ENCODE measurements at places on chromosomes 11 and 22.

- DNase-seq = no peak
Observed at GRCh38 chr11:6633422-6634408, 14.5 kb upstream of the TPP1 start.

DNA sequence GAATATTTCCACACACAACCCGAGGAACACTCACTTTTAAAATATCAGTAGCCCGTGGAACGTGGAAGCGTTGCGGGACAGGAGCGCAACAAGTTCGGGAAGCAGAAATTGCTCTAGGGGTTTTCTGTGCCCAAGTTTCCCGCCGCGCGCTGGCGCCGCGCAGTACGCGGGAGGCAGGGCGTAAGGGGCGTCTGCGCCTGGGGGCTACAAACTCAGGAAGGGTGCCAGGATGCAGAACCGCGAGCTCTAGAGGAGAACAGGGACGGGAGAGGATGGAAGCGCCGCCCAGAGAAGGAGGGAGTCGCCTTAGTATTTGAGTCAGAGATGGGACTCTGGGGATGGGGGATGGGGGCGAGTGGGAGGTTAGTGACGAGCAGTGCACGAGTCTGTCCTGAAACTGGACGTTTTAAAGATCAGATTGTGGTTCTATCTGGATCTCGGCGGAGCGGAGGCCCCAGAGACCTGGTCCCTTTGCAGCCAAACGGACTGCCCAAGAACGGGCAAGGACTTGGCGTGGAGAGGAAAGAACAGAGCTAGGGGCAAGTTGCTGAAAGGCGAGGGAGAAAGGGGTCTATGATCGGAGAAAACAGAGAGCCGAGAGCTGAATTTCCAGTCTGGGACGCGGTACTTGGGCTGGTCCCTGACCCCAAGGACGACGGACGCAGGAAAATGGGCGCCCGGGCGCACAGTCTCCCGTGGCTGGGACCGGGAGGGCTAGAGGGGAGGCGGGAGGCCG is 4.7 kb downstream of the BSX start:
- no peak for DNase-seq

GRCh38 chr11:122749005-122749687 is 89.2 kb upstream of the CRTAM start:
- no peak for DNase-seq

DNA sequence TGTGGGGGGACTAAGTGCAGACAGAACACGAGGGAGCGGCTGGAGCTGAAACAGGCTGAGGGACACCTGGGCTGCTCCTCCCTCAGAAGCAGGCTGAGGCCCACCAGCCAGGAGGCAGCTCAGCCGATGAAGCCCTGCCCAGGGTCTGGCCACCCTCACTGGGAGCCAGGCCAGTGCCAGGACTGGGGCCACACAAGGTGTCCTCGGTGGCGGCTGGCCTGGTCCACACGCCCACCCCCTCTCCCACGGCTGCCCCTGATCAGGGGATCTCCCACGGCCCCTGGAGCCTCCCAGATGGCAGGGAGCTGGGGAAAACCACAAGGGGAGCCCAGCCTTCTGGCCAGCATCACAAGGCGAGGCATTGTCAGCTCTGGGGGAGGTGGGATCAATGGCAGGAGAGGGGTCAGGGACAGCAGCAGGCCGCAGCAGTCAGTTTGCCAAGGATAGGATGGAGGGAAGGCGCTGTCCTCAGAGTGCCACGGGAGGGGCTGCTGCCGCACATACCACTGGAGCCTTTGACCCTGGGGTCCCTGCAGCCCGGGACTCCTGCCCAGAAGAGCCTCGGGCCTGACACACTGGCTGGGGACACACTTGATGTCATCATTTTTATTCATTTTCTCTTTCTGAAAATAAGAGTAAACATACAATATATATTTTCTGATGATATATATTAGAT is 11.7 kb upstream of the RASL10A start:
- no peak for DNase-seq

GRCh38 chr11:15947681-15948648 is 408.4 kb downstream of the SOX6 start:
- peak; percentile 81 for DNase-seq

GRCh38 chr11:124760205-124760652 is 1.9 kb downstream of the ESAM start:
- no peak for DNase-seq

DNA sequence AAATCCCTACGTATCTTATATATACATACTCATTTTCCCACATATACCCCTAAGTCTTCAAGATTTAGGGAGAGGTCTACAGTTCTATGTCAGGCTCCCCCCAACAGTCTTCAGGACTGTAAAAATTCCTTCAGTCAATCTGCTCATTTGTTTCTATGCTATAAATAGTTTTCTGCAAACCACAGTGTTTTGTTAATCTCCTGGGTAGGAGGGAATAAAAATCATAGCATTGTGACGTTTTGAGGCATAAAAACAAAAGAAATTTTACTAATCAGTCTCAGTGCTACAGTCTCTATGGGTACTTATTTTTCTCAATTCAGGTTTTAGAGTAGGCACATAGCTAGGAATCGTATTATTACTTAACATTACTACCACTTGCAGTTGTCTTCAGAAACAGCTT is 552.8 kb upstream of the LRRC4C start:
- DNase-seq = no peak

DNA sequence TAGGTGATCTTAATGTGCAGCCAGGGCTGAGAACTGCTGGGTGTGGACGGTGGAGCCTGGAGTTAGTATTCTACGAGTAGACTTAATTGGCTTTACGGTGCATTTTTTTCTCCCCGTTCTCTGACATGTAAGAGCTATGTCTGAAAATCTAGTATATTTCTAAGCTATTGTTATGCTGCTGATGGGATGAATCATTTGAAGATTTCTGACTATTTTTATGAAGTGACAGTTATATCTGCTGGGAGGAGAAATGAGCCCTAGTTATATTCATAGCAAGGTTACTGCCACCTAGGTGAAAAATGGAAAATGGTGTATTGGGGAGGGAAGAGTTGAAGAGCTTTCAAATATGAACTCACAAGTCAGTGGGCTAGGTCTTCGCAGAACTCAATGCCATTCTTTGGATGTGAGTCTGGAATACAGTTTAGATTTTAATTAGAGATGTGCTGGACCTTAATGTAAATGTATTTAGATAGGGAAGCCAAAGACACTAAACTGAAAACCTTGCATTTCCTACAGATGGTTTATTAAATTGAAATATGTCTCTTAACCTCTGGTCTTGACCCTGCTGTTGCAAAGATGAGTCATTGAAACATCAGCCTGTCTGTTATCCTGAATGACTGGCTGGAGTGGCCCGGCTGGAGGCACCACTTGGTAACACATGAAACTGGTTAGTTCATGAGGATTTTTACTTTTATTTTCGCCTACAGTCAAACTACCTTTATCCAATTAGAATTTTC is 293.7 kb downstream of the DDX10 start:
- DNase-seq = peak; percentile 16

GRCh38 chr22:17896586-17896985 is 122.3 kb upstream of the BID start:
- DNase-seq = no peak

DNA sequence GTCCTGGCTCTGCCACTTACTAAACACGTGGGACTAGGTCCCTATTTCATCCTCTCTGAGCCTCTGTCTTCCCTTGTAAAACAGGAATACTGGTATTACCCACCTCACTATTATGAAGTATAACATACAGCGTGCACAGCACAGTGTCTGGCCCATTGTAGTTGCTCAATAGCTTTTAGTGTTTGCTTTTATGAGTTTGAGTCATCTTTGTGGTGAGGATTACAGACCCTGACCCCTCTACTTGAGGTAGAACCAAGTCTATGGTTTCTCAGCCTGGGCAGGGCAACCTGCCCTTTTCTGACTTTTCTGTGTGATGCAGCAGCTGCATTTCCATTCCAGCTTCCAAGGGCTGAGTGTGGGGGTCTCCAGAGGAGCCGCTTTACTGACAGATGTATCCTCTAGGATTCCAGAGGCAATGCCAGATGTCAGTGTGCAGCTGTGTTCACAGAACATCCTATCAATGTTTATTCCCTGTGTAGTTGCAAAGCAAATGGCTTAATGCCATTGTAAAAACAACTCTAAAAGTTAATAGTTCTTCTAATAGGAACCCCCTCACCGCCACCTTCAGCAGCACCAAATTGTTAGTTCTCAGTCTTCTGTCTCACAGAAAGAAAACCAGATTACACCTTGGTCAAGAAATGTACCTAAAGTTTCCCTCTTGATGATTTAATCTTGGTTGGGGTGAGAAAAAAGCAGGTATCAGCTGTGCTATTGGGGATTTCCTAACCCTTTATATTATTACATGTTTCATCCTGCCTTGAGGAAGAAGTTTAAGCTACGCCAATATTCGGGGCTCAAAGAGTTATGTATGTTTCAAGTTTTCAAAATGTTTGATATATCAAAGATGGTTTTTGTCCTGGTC is 16.8 kb downstream of the PRR5L start:
- DNase-seq = peak; percentile 17

DNA sequence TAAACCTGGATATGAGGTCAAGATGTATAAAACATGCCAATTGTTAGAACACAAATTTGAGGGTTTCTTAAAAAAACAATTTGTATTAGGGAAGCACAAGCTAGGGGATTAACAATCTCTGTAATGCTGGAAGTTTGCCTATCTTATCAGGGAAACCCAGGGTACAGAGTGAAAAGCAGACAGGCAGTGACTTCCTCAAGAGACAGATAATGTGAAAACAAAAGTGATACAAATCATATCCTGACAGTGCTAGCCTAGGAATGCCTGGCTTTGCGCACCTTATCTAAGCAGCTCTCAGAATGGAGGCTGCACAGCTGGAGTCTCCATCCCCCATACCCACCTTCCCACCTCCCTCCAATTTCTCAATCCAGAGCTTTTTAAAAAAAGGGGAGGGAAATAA is 22.5 kb upstream of the RBX1 start:
- DNase-seq = no peak

DNA sequence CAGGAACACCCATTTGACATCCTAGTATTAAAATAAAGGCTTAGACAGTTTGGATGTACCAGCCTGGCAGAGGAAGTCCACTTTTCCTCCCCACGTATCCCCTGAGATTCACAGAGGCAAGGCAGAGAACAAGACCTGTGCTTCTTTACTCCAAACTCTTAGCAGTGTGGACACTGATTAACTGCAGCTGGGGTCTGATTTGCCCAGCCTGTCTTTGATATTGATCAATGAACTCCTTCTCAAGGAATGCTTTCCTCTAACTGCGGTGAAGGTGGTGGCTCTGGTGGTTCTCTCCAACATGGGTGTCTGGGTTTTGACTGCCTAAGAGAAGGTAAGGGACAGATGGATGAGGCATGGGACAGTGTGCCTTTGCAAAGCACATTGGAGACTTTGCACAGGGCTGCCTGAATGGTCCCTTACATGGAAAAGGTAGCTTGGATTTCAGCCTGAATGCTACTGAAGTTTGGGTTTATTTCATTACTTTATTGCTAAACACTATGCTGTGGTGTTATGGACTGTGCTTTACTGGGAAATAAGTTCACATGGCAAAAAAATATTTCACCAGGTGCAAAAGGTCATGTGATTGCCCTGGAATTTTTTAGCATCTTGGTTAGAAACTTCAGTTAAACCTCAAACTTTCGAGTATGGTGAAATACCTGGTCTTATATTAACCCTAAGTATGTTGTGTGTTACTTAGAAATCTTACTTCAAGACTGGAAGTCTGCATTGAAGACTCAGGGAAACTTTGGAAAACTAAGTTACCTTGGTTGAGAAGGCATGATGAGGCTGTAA is 1.8 kb downstream of the GAS2 start:
- DNase-seq = no peak

GRCh38 chr11:75491465-75491864 is 34.3 kb downstream of the GDPD5 start:
- no peak for DNase-seq

DNA sequence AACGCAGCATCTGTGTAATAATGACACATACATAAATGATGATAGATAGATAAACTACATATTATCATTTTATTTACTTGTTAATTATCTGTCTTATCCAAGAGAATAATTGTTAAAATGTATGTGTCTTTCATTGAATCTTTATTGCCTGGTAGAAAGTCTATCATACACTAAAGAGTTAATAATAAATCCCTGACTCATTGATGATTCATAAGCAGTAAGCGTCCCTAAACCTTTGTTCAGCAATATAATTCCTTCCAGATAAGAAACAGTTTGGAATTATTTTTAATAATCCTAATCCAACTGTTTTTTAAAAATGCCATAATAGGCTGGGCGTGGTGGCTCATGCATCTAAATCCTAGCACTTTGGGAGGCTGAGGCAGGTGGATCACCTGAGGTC is 655.6 kb upstream of the CNTN5 start:
- peak; percentile 9 for DNase-seq

DNA sequence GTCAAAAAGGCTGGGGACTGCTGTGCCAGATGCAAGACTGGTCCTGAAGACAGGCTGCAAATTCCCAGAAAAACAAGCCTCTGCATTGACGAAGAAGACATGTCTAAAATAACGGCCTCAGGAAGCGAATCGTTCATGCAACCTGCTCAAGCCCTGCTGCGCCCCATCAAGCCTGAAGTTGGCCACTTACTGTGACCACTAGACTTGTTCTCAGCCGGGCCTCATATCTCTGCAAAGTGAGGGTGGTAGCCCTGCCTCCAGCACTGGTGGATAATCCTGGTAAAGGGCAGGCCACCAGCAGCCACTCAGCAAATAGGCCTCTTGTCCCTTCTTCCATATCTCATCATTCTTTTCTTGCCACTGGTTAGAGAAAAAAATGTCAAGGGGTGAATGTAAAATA is 11.8 kb downstream of the LTO1 start:
- no peak for DNase-seq

DNA sequence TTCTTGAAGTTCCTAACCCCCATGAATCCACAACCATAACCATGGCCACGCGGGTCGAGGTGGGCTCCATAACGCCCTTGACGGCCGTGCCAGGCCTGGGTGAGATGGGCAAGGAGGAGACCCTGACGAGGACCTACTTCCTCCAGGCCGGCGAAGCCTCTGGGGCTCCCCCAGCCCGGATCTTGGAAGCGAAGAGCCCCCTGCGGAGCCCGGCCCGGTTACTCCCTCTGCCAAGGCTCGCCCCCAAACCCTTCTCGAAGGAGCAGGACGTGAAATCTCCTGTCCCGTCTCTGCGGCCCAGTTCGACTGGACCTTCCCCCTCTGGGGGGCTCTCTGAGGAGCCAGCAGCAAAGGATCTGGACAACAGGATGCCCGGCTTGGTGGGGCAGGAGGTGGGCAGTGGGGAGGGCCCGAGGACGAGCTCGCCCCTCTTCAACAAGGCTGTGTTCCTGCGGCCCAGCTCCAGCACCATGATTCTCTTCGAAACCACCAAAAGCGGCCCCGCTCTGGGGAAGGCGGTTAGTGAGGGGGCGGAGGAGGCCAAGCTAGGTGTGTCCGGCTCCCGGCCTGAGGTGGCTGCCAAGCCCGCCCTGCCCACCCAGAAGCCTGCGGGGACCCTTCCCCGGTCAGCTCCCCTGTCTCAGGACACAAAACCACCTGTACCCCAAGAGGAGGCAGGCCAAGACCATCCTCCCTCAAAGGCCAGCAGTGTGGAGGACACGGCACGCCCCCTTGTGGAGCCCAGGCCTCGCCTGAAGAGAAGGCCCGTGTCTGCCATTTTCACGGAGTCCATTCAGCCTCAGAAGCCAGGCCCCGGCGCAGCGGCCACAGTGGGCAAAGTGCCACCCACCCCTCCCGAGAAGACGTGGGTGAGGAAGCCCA is 75.7 kb downstream of the KIAA1671 start:
- no peak for DNase-seq
